ENCODE measurements at places on chromosomes 5 and 9.
A peak's percentile ranks its signal among the peaks of the same experiment; 100 is the strongest.

DNA sequence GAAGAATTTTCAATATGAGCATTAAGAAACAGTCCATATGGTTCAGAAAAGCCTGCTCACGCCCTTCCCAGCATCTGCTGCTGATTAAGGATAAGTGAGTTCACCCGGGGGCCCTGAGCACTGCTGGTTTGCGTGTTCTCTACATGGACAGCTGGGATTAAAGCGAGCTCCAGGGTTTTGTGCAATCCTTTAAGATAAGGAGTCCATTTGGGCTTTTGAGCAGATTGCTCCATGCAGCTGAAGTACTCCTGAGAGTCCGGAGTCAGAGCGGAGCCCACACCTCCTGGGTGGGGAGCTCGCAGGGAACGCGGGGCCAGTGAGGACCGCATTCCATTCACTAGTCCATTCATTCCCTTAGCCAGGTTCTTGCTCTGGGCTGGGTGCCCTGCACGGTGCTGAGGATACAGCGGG lies 149.3 kb upstream of the COL5A1 start:
- peak; percentile 93 for DNase-seq

GRCh38 chr9:137639303-137640051 lies 20.7 kb downstream of the EHMT1 start:
- DNase-seq, result no peak

DNA sequence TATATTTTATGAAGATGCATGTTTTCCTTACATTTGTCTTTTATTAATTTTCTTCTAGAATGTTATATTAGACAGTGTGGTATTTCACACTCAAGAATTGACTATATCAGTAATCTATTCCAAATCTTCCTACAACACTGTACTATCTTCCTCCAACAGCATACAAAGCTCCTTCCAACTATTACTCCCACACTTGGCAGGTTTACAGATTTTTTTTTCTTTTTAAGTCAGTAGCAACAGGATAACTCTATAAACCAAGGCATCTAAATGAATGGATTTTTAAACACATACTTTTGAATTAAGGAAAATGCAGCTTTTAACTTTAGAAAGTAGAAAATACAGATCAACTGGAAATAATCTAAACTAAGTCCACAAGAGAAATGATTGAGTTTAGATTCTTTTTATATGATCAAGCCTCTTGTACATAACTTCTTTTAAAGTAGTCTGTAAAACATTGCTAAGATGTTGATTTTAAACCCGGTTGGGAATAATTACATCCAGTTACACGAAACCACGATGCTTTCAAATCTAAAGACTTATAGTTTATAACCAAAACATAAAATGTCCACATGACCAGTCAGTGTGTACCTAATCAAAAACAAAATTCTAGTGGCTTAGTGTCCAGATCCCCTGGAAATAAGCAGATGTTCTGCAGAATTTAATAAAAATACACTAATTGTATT lies 281.6 kb downstream of the ADAMTS6 start:
- peak; percentile 88 for DNase-seq

GRCh38 chr5:175478384-175479124 lies at the start of gene SFXN1:
Gene SFXN1, plus strand, starts transcription at chr5:175478560. Its CDS starts 13,544 bp downstream, at chr5:175492104.
- peak; percentile 79 for DNase-seq

DNA sequence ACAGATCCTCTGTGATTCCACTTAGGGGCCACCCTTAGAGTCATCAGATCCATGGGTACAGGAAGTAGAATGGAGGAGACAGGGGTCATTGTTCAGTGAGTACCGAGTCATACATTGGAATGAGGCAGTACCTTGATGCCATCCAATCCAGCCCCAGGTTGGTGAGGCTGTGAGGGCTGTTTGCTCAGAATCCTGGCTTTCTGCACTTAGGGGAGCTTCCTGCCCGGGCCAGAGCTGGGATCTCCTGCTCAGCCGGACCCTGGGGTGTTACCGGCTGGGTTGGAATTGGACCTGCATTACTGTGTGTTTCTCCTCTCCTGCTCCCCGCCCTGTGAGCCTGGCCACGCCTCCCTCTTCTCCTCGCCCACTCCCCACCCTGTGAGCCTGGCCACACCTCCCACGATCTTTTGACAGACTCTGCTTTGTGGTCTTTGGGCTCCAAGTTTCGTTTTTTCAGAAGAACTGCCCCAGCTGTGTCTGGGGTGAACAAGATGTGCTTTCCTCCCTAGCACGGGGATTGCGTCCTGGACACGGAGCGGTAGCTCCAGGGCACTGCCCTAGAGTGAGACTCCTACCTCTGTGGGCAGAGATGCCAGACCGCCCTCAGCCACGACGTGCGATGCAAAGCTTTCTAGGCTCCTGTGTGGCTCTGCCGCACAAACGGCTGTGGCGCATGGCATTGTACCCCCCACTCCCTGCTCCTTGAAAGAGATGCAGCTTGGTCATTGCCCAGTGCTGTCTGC lies 15.4 kb downstream of the TRAF2 start:
- no peak for DNase-seq

DNA sequence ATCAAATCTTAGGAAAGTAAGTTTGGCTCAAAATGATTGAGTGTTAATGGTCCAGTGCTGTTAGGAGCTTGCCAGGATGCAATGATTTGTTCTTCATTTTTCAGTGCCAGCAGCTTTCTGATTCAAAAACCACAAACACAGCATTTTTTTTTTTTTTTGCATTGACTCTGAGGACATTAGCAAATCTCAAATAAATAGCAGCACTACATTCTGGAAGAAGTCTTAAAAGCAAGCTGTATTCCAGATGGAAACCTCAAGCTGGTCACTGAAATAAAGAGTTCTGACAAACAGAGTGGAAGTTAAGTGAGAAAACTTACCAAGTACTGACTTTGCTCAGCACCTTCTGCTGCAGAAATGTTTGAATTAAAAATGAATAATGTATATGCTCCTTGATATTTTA lies 1653.1 kb upstream of the CDH9 start:
- no peak for DNase-seq

All from fibroblast of skin of scalp (primary cell).